Kidney epithelial cell (primary cell): ENCODE measurements at places on chromosomes 2 and 18. TPM values are rescaled to one million over a fixed set of nuclear protein-coding genes. Genes with fewer than 3 reads are reported as not detected.

SKA1 gene
- 4.1 and 5.1 TPM in 2 replicates for total RNA-seq

SMAD4 gene
- total RNA-seq, result 91.9 and 130 TPM in 2 replicates

ECEL1 gene
- 2.2 and 2.3 TPM in 2 replicates for total RNA-seq

IL1B gene
- total RNA-seq, result 0.13 TPM in 1 of 2 replicates, not detected in the other

SP140L gene
- total RNA-seq, result 7.9 and 14.2 TPM in 2 replicates

LBX2 gene
- total RNA-seq, result 1.9 and 3.4 TPM in 2 replicates

NETO1 gene
- total RNA-seq, result 7.1 and 7.5 TPM in 2 replicates

SCN1A gene
- total RNA-seq, result not detected in 2 replicates

REG1B gene
- not detected in 2 replicates for total RNA-seq

CCBE1 gene
- total RNA-seq, result 1.1 and 1.2 TPM in 2 replicates

C2orf78 gene
- not detected in 2 replicates for total RNA-seq

ANO7 gene
- total RNA-seq, result 1.9 and 2.9 TPM in 2 replicates

CTAGE1 gene
- total RNA-seq, result not detected in 2 replicates

ACMSD gene
- total RNA-seq, result not detected in 2 replicates

POMC gene
- total RNA-seq, result 7.7 and 8.8 TPM in 2 replicates

CRYGC gene
- total RNA-seq, result not detected in 2 replicates

UGT1A10 gene
- total RNA-seq, result not detected in 2 replicates

SLC5A7 gene
- total RNA-seq, result not detected in 2 replicates

OR6B2 gene
- not detected in 2 replicates for total RNA-seq

GLI2 gene
- 4.8 and 4.9 TPM in 2 replicates for total RNA-seq

HOXD4 gene
- total RNA-seq, result 5.4 and 13.8 TPM in 2 replicates

EGR4 gene
- not detected in 2 replicates for total RNA-seq

SELENOI gene
- total RNA-seq, result 21.4 and 28.5 TPM in 2 replicates

RNF152 gene
- total RNA-seq, result 4.7 and 10.2 TPM in 2 replicates

COLEC11 gene
- not detected in 2 replicates for total RNA-seq

LIMS1 gene
- 191 and 202 TPM in 2 replicates for total RNA-seq

KIF5C gene
- total RNA-seq, result 7.0 and 8.7 TPM in 2 replicates

TTN gene
- total RNA-seq, result under 0.01 TPM in 1 of 2 replicates, not detected in the other

KCNJ3 gene
- not detected in 2 replicates for total RNA-seq

SP140 gene
- total RNA-seq, result 0.82 and 3.6 TPM in 2 replicates

CHST9 gene
- total RNA-seq, result 0.08 TPM in 1 of 2 replicates, not detected in the other

SPC25 gene
- total RNA-seq, result 1.8 and 2.0 TPM in 2 replicates

EVX2 gene
- not detected in 2 replicates for total RNA-seq

G6PC2 gene
- total RNA-seq, result not detected in 2 replicates

LYPD6B gene
- total RNA-seq, result 1.2 and 5.3 TPM in 2 replicates

SERPINB10 gene
- not detected in 2 replicates for total RNA-seq
